ENCODE measurements at places on chromosomes 16 and 17. TPM values are rescaled to one million over a fixed set of nuclear protein-coding genes. Genes with fewer than 3 reads are reported as not detected.
A peak's percentile ranks its signal among the peaks of the same experiment; 100 is the strongest.

GRCh38 chr17:76930107-76930506 lies 61.9 kb downstream of the MGAT5B start:
- no peak for DNase-seq

DNA sequence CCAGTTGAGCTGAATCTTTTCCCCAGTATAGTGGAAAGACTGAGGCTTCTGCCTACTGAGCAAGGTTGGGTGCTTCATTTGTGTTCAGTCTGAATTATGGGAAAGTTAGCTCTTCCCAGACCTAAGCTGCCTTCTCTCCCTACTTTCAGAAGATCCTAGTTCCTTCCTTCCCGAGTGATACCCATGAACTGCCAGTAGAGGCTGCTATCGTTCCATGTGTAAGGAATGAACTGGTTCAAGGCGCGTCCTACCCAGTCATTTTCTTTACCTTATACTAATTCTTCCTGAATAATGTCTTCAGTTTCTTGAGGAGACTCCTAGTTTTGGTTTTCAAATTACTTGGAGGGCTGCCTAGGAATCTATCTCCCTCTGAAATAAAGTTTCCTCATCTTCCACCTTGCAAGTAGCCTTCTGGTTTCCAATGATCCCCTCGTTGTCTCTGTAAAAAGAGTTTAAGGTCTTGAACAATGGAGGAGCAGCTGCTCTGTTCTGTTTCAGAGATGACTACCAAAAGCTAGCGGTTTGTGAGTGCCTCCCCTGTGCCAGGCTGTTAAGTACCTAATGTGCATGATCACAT lies 934 bp upstream of the AOC2 start:
- DNase-seq: no peak

Gene CDC42EP4
- 44.6 TPM for total RNA-seq

Gene RAP1GAP2
- total RNA-seq: 35.6 TPM

DNA sequence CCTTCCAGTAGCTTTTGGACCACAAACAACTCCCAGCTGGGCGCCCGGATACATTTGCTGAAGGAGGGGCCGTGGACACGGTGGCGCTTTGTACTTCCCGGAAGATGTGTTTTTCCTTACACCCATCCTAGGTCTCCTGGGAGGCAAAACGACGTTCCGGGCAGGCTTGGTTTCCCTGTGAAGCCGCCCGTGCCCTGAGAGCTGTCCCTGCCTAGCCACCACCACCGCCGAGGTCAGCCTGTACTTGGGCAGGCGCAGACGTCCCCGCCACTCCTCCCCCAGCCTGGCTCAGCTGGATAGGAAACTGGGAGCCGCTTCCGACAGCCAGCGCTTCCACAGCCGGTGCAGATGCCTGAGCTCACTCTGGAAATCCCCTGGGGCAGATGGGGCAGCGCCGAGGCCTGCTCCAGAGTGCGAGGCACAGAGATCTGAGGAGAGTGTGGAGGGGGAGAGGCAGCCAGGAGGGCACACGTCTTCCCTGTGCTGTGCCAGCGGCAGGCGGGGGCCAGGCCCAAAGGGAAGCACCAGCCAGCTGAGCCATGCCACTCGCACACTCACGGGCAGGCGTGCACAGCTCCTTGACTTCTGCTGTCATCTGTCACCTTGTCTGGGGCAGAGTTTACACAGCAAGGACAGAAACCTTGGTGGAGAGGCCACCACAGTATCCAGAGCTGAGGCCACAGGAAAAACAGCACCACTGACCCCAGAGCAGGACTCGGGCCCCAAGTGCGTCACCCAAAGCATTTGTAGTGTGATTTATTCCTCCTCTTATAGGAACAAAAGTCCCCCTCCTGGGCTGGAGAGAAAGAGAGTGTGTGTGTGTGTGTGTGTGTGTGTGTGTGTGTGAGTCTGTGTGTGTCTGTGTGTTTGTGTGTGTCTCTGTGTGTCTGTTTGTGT lies 3.0 kb downstream of the RHBDF2 start:
- DNase-seq: peak; percentile 89

Gene VAT1L
- total RNA-seq: not detected

- DNase-seq: no peak
Observed at GRCh38 chr17:77688369-77688768, 270.1 kb upstream of the TNRC6C start.

Gene PRAC1
- total RNA-seq: not detected

GRCh38 chr16:19210280-19210924 lies 42.4 kb downstream of the SYT17 start:
- peak; percentile 74 for DNase-seq

Gene TP53TG3B
- not detected for total RNA-seq

Gene CHST6
- 0.29 TPM for total RNA-seq

DNA sequence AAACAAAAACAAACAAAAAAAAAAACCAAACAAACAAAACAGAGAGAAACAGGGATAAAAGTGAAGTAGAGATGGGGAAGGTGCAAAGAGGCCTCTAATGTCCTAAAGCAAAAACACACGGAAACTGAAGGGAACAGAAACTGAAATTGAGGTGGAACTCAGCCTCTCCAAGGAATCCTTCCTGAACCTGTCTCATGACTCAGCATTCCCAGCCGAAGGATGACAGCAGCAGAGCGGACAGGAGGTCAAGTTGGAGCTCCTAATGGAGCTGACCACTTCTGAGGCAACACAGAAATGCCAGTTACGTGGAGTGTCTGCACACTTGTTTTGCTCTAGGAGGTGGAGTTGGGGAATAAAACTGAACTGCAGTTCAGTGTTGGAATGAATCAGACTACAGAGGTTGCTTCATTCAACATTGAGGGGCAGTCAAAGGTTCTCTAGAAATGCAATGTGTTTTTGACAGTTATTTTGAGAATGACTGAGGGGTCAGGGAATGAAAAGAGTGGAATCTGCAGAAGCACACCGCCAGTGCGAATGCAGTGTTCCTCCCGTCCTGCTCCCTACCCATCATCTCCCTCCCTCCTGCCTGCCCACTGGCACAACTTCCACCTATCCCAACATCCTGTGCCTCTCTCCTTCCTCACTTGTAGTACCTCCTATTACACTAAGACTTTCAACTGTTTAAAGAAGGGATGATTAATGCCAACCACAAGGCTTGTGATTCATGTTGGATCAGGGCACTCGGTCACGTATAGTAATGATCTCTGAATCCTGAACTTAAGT lies 6.3 kb downstream of the UBE2O start:
- DNase-seq: peak; percentile 42

Gene TTLL6
- total RNA-seq: 1.5 TPM

- DNase-seq: no peak
Observed at GRCh38 chr16:50304467-50305440, 38.4 kb downstream of the ADCY7 start.

- DNase-seq: peak; percentile 82
Observed at GRCh38 chr17:40582328-40582901, 17.1 kb upstream of the CCR7 start.

GRCh38 chr16:85473909-85474620 lies 139.1 kb upstream of the GSE1 start:
- DNase-seq: no peak

- peak; percentile 57 for DNase-seq
Observed at GRCh38 chr17:3843935-3844516, 2.0 kb downstream of the NCBP3 start.

Gene PRMT7
- 44.2 TPM for total RNA-seq

DNA sequence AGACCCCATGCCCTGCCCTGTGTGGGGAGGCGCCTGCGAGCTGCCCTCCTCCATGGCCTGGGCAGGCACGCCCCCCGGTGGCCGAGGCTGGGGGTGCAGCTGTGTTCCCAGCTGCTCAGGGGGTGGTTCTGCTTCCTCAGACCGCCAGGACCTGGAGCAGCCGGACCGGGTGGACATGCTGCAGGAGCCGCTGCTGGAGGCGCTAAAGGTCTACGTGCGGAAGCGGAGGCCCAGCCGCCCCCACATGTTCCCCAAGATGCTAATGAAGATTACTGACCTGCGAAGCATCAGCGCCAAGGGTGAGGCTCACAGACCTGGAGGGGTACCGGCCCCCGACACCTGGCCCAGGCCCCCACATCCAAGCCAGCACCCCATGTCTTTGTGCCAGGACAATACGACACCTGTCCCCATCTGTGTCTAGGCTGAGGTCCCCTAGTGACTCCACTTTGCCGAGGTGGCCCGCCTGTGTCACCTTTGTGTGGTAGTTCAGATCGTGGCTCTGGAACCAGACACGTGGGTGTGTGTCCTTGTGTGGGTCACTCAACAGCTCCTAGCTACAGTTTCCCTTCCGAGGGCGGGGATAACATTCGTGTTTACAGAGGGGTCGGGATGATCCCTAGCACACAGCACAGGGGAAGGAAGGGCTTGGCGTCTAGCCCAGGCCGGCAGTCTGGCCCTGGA lies 9.3 kb downstream of the GJD3 start:
- DNase-seq: peak; percentile 91

Gene P2RX5
- total RNA-seq: 37.5 TPM

- no peak for DNase-seq
Observed at GRCh38 chr16:47712276-47713224, 251.4 kb downstream of the PHKB start.

Gene CLDN7
- 829 TPM for total RNA-seq

Gene ACSM2A
- not detected for total RNA-seq

DNA sequence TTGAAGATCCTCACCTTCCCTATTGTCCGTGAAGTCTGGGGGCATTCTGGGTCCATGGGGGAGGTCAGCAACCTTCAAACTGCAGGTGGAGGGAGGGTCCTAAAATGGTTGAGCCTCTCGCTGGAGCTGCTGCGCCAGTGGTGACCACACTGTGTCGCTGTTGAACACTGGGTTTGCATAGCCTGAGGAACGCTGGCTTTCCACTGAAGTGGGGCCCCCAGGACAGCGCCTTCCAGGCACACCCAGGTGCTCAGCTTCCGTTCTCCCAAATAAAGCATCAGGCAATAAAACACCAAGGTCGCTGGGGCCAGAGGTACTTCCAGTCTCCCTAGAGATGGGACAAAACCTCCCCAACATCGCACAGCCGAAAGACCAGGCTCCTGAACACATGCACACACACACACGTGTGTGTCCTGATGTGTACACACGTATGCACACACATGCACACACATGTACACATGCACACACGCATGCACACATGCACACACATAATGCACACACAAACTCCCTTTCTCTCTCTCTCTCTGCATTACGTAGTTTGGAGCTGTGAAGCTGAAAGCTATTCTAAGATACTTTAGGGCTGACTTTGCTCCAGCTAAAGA lies 120.6 kb downstream of the IRF8 start:
- no peak for DNase-seq

Data from stomach (tissue), 19 donors.